Heart right ventricle (tissue), 16 donors: ENCODE measurements at places on chromosomes 12 and 14. TPM values are rescaled to one million over a fixed set of nuclear protein-coding genes. Genes with fewer than 3 reads are reported as not detected.

Gene ZNF410
- 18.9 TPM for total RNA-seq

Gene NPFF
- not detected for total RNA-seq

DNA sequence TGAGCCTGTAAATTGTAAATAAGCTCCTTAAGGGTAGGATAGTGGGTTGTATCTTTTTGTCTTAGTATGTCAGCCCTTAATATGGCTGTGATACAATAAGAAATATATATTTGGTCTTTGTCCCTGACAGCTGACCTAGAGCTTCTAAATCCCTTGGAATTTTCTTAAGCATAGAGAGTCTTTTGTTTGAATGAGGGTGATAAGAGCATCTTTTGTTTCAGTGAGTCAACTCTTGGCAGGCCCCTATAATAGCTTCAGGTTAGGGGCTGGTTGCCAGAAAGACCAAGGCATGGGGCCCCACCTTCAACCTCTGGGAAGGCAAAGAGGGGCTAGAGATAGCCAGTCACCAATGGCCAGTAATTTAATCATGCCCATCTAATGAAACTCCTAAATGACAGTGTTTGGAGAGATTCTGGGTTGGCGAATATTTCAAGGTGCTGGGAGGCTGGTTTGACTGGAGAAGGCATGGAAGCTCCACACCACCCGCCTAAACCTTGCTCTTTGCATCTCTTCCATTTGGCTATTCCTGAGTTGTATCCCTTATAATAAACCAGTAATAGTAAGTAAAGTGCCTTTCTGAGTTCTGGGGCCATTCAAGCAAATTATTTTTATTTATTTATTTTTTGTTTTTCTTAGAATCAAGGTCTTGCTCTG, 10.5 kb downstream of the PALS1 start:
- DNase-seq, result no peak
- no peak overlapping the region for H3K4me3 ChIP-seq
- H3K27ac ChIP-seq, result no peak overlapping the region
- H3K4me1 ChIP-seq, result no peaks in the 10 kb centered on the region

- no peak overlapping the region for H3K4me3 ChIP-seq
- H3K27me3 ChIP-seq, result no peaks in the 10 kb centered on the region
- peaks cover 29% of the 10 kb centered on the region for H3K4me1 ChIP-seq
- no peaks in the 10 kb centered on the region for H3K36me3 ChIP-seq
Observed at GRCh38 chr12:6959058-6959804, 8.1 kb downstream of the PTPN6 start.

Gene C14orf39
- total RNA-seq, result not detected

- H3K27me3 ChIP-seq, result no peaks in the 10 kb centered on the region
- peak; percentile 38 for DNase-seq
- H3K36me3 ChIP-seq, result no peaks in the 10 kb centered on the region
- H3K27ac ChIP-seq, result no peak overlapping the region
Observed at GRCh38 chr14:95313707-95314106, 6.0 kb downstream of the CLMN start.

GRCh38 chr14:35666429-35667043, 132.6 kb downstream of the INSM2 start:
- H3K4me1 ChIP-seq, result no peaks in the 10 kb centered on the region
- no peaks in the 10 kb centered on the region for H3K27me3 ChIP-seq

Gene SDR9C7
- total RNA-seq, result 0.14 TPM

- peaks cover 63% of the 10 kb centered on the region for H3K36me3 ChIP-seq
- DNase-seq, result peak; percentile 26
- no peaks in the 10 kb centered on the region for H3K27me3 ChIP-seq
- H3K27ac ChIP-seq, result peak overlapping the region; percentile 10
- peaks cover 12% of the 10 kb centered on the region for H3K4me1 ChIP-seq
Observed at GRCh38 chr12:52056801-52057637, 5.8 kb downstream of the NR4A1 start.

Gene GPR84
- total RNA-seq, result 0.17 TPM

DNA sequence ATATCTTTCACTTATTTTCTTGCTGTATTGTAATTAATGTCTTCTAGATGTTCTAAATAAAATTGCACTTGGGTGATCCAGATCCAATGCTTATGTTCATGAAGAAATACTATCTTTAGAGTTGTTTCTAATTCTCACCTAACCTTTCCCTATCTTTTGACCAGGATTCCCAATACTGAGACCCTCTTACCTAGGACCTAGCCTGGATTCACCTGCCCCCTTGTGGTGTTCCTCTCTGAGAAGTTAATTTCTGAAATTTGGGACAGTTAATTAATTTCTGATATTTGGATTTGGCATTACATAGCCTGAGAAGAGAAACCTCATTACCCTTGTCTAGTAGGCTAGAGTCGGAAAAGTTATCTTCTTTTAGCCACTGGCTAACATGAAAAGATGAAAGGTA, 29.5 kb downstream of the FOXA1 start:
- DNase-seq, result no peak
- H3K4me3 ChIP-seq, result no peak overlapping the region
- no peaks in the 10 kb centered on the region for H3K36me3 ChIP-seq
- H3K4me1 ChIP-seq, result no peaks in the 10 kb centered on the region

Gene FIGNL2
- total RNA-seq, result 0.44 TPM

GRCh38 chr12:116244001-116244400, 33.5 kb downstream of the MED13L start:
- H3K4me3 ChIP-seq, result no peak overlapping the region
- no peak for DNase-seq
- no peaks in the 10 kb centered on the region for H3K36me3 ChIP-seq
- no peak overlapping the region for H3K27ac ChIP-seq
